NAMALWA (cell line): ENCODE measurements at places on chromosomes 4 and X.

GRCh38 chrX:45295259-45295986 is 94.7 kb upstream of the DIPK2B start:
- no peak for DNase-seq

GRCh38 chr4:4533461-4534169 is 8.2 kb downstream of the STX18 start:
- no peak for DNase-seq

DNA sequence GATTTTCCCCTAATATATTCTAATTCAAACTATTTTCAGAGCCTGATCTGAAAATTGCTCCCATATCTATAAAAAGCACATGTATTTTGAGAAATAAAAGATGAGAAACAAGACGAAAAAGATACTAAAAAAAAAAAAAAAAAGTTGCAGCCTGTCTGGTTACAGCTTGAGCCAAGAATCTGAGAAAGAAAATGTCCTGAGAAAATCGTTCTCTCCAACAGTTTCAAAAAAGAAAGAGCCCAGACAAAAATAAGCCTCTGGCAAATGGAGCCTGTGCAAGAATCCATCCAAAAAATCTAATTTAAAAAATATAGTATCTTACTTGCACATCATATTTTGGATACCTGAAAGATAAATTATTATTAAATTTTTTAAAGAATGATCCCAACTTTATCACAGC is 163.0 kb upstream of the TBL1X start:
- DNase-seq, result no peak

GRCh38 chrX:23331701-23332100 is 2.9 kb upstream of the PTCHD1 start:
- no peak for DNase-seq

- no peak for DNase-seq
Measured at GRCh38 chr4:1201851-1202525, 29.6 kb upstream of the SPON2 start.

GRCh38 chrX:14448406-14448805 is 80.9 kb upstream of the GLRA2 start:
- DNase-seq, result no peak

DNA sequence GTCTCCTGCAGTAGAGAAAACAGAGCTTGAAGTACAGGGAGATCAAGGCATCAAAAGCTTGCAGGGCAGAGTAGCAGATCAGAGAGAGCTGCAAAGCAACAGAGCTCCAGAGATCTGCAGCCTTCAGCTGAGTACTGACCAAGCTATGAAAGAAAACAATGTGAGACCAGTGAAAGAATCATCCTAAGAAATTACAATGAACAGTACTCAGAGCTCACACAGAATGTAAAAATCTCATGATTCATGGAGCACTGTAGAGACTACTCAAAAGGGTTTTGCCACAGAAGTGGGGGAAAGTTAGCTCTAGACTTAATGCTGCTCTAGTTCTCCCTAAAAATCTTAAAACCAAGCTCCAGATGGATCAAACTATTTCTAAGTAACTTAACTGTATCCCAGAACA is 80.0 kb upstream of the MAB21L2 start:
- no peak for DNase-seq

- no peak for DNase-seq
Measured at GRCh38 chr4:36320117-36320896, 38.9 kb downstream of the DTHD1 start.

DNA sequence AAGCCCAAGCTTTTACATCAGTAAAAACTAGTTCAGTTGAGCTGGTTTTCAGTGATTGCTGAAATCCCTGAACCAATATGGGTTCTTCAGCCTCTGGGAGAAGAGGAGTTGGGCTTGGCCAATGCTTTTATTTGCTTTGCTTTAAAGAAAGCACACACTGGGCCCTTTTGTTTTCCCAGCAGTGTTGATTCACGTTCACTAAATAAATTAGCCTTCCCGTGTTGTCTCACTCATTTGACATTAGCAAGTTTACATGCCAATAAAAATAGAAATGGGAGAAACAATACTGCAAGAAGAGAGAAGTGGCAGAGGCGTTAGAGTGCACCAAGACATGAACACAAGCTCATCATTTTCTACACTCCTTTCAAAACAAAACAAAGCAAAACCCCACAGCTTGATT is 136.2 kb downstream of the SHROOM3 start:
- no peak for DNase-seq

DNA sequence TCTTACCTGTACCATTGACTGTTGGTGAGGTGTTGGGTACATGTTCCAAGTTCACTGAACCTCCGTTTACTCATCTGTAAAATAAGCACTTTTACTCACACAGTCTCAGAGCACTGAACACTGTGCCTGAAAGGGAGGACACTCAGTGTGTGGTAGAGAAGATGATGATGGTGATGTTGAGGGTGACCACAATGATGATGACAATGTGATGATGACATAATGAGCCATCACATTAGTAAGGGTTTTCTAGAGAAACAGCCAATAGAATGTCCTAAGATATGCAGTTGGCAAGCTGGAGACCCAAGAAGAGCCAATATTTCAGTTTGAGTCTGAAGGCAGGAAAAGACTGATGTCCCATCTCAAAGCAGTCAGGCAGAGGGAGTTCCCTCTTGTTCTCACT is 315.4 kb upstream of the IGFBP7 start:
- no peak for DNase-seq

DNA sequence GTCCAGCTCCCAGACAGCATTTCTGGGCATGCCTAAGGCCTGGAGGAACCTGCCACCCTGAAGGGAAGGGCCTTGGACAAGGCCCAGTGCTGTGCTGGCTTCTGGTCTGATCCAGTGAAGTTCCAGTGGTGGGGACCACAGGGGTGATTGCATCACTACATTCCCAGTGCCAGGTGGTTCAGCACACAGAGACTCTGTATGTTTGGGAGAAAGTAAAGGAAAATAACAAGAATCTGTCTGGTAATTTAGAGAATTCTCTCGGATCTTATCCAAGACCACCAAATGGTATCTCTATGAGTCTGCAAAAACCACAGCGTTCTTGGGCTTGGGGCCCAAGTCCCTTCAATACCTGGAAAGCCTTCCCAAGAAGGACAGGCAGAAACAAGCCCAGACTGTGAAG is 131.8 kb upstream of the MAD2L1 start:
- DNase-seq, result no peak

DNA sequence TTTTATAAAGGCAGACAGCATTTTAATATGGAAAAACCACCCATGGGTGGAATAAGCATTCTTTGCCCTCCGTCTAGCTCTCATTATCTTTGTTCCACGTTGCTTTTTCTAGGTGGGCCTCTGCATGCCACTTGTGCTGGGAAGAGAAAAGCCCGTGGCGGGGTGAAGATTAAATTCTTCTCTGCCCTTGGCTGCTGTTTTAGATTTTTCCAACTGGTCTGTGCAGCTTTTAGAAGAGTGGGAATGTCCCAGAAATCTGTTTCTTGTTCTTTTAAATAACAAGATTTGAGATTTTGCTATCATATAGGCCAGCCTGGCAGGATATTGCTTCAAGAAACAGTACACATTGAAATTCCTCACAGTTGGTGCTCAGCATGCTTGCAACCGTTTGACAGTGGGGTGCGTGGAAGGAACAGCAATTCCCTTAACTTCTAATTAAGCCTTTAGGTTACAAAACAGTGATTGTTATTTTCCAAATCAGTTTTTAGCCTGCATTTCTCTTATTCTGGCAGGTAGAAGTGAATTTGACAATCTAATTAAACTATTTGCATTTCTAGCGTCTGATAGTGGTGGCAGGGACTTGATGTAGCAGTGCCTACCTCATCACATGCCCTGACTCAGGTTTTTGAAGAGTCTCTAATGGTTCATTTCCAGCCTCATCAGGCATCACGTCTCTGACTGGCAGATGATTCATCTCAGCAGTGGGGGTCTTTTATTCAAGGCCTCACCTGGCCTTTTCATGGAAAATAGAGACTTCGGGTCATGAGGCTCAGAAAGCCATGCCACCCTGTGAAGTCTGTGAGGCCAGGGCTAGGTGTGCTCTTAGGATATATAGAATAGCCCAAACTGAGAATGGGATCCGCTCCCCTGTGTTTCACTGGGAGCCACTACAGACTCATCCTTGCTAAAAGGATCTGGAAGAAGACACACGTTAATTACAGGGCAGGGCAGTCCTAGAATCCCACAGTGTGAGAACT is 50.8 kb downstream of the PPEF1 start:
- no peak for DNase-seq

GRCh38 chrX:68699960-68700746 is 52.7 kb downstream of the STARD8 start:
- DNase-seq, result no peak

GRCh38 chr4:125750828-125751466 is 436.2 kb downstream of the FAT4 start:
- no peak for DNase-seq

DNA sequence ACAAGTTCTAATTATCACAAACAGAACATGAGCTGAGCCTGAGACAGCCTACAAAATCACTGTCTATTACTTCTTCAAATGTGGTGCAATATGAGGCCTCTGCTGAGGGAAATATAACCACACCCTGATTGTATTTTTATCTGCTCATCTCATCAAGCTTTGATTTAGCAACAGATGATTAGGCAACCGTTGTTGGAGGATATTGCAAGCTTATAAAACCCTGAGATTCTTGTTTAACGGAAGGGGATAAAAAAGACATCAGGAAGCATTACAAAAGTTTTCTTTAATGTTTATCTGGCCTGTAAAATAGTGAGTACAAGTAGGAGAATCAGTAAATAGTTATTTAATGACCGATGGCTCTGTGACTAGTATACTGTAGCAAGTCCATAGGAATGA is 108.5 kb downstream of the ZNF330 start:
- DNase-seq, result no peak

- DNase-seq, result peak; percentile 38
Measured at GRCh38 chr4:105061136-105061696, 85.5 kb upstream of the TET2 start.

DNA sequence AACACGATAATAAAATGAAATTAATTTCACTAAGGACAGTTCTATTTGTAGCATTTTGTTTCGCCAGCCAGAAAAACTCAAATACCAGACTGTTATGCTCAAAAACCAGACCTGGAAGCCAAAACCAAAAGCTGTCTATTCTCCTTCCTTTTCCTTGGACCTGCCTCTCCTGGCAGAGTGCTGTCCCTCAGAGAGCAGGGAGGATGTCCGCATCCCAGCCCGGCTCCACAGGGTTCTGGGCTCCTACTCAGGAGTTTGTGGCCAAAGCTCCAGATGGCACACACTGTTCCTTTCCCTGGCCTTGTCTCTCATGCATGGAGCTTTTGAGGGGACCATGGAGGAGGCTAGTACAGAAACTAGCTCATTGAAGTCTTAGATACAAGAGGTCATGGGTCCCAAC is 41.9 kb upstream of the C1QTNF7 start:
- no peak for DNase-seq

- no peak for DNase-seq
Measured at GRCh38 chr4:153089742-153090141, 114.5 kb upstream of the TRIM2 start.

GRCh38 chrX:12162420-12162819 is 24.1 kb downstream of the FRMPD4 start:
- no peak for DNase-seq

- DNase-seq, result no peak
Measured at GRCh38 chr4:38430841-38431240, 233.2 kb upstream of the KLF3 start.

DNA sequence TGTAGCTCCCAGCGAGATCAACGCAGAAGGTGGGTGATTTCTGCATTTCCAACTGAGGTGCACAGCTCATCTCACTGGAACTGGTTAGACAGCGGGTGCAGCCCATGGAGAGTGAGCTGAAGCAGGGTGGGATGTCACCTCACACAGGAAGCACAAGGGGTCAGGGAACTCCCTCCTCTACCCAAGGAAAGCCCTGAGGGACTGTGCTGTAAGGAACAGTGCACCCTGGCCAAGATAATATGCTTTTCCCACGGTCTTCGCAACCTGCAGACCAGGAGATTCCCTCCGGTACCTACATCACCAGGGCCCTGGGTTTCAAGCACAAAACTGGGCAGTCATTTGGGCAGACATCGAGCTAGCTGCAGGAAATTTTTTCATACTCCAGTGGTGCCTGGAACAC is 216.4 kb upstream of the TET2 start:
- DNase-seq, result no peak

DNA sequence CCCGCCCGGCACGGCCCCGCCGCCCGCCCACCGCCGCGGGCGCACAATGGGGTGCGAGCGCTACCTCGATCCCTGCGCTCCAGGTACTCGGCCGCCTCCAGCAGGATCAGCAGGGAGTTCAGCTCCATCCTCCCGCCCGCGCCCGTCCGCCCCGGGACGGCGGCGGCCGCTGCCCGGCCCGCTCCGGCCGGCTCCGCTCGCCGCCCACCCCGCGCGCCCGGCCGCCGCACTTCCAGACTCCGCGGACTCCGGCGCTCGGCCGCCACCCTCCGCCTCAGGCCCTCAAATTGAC is at the start of gene MXD4:
MXD4 (minus strand) TSS at position 257 of the 292 bp plus-strand sequence; CDS start at position 128, 129 bp downstream.
- no peak for DNase-seq

DNA sequence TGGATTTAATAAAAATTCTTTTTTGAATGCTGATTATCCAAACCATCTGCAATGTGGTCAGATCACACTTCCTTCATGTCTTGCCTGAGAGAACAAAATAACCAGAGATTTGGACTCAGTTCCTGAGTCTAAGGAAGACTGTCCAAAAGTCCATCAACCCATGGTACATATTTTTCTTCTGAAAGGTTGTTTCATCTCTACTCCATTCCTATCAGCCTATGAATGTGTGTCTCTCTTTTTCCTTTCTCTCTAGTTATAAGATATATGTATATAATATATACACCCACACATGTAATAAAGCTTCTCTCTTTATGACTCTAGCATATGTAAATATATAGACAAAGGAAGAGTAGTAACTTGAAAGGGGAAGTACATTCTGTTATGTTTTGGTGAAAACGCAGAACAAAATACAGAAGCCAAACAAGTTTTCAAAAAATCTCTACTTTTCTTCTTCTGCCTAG is 226.9 kb downstream of the ARHGAP24 start:
- peak; percentile 86 for DNase-seq

DNA sequence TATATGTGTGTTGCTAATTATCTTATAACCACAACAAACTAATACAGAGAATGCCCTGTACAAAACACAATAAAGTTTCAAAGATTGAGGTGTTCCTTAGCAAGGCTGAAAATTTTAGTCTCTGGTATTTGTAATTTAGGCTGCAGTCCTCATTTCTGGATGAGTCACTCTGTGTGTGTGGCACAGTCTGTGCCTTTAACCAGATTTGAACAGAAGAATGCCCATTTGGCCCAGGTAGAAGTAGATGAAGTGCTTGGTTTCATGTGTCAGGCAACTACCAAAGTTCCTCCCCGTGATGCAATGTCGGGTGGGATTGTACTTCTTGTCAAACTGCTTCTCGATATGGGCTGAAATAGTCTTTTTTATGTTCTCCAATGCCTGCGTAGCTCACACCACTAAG is 91.6 kb upstream of the H2AZ1 start:
- no peak for DNase-seq

- DNase-seq, result no peak
Measured at GRCh38 chr4:14267373-14268060, 640.0 kb upstream of the BOD1L1 start.

GRCh38 chrX:13077168-13077567 is 32.7 kb upstream of the FAM9C start:
- no peak for DNase-seq

- no peak for DNase-seq
Measured at GRCh38 chr4:74545448-74545847, 100.5 kb downstream of the AREG start.
